ENCODE measurements at places on chromosomes 7 and 10.

DNA sequence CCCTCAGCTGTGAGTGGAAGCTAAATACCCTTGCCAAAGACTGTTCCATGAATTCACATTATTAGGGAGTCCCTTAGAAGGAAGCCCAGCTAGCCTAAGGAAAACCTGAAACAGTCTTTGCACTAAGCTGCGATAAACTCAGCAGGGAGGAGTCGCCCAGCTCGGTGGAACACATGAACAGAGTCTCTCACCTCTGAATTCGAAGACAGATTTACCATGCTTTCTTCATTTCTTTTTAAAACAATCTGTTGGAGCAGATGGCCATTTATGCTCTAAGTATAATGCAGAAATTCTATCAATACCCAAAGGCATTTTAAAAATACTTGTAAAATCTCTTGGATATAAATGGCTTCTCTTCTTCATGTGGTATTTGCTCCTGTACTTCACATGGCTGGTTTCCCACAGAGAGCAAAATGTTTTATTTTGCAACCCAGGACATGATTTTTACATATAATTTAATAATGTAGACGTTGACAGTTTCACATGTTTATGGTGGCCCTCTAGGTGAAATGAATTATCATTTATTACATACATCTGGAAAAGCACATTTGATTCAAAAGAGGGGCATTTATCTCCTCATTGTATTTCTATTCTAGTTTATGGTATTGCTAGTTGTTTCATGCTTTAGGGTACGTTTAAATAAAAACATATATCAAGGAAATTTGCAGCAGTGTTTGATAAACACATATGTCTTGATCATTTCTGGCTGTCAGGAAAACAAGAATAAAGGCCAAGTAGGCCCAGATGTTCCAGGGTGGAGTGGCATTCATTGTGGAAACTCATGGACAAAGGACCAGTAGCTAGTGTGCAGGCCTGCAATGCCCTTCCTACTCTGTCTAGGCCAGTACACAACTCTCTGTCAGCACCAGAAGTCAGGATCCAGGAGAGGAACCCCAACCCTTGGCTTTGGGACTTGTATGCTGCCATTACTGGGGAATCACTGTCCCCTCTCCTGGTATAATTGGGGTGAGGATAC lies 52.2 kb downstream of the LRGUK start:
- DNase-seq, result no peak

GRCh38 chr7:5278766-5279165 lies 4.0 kb upstream of the SLC29A4 start:
- no peak for DNase-seq

- DNase-seq, result no peak
Measured at GRCh38 chr10:120513307-120513796, 56.3 kb downstream of the PLPP4 start.

- DNase-seq, result no peak
Measured at GRCh38 chr7:85025312-85025756, 161.5 kb downstream of the SEMA3D start.

- DNase-seq, result no peak
Measured at GRCh38 chr10:5323446-5323845, 41.3 kb upstream of the UCN3 start.

- no peak for DNase-seq
Measured at GRCh38 chr7:11786186-11786585, 45.8 kb downstream of the THSD7A start.

DNA sequence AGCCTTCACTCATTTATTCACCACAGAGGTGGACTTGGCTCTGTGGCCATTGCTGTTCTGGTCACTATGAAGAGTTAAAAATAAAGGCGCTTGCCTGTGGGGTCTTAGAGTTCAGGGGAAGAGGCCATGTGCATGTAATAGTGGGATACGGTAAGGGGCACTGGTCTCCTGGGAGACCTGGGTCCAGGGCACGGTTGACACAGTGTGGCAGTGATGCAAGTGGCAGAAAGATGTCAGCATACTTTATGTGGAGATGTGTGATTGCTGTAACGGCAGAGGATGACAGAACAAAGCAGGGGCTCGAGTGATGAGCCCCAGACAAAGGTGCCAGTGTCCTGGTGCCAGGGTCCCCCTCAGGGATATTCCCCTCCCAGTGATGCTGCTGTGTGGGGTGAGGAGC lies 8.6 kb downstream of the ZSCAN25 start:
- DNase-seq, result no peak

- DNase-seq, result no peak
Measured at GRCh38 chr7:28072876-28073514, 107.6 kb downstream of the JAZF1 start.

DNA sequence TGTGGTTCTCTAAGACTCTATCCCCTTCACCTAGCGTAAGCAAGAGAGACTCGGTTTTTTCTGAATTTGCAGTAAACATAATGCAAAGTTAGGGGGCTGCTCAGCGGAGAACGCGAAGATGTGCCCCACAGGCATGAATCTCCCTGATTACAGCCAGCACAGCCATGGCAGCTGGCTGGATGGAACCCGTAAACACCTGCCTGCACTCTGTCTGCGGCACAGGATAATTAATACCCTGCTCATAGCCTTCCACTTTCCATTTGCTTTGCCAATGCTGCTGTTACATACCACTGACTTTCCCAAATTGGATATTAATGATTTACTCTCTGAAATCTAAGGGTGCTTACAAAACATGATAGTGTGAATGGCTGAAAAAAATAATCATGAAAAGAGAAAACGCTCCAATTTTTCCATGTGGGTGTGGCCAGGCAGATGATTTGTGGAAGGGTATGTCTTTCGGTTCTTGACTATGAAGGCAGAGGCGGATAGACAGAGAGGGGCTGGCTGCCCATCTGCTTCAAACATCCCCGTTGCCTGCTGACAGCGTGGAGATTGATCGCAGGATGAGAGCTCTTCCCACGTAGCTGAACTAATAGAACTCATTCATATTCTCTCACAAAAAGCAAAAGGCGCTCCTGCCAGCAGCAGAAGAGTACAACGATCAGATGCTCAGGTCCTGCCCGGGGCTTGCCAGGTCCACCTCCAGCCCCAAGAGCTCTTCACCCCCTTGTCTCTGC lies 193.2 kb upstream of the GHITM start:
- no peak for DNase-seq

GRCh38 chr7:3960050-3960763 lies 659.2 kb downstream of the SDK1 start:
- no peak for DNase-seq

- no peak for DNase-seq
Measured at GRCh38 chr10:74558403-74558802, 268.0 kb upstream of the KAT6B start.

DNA sequence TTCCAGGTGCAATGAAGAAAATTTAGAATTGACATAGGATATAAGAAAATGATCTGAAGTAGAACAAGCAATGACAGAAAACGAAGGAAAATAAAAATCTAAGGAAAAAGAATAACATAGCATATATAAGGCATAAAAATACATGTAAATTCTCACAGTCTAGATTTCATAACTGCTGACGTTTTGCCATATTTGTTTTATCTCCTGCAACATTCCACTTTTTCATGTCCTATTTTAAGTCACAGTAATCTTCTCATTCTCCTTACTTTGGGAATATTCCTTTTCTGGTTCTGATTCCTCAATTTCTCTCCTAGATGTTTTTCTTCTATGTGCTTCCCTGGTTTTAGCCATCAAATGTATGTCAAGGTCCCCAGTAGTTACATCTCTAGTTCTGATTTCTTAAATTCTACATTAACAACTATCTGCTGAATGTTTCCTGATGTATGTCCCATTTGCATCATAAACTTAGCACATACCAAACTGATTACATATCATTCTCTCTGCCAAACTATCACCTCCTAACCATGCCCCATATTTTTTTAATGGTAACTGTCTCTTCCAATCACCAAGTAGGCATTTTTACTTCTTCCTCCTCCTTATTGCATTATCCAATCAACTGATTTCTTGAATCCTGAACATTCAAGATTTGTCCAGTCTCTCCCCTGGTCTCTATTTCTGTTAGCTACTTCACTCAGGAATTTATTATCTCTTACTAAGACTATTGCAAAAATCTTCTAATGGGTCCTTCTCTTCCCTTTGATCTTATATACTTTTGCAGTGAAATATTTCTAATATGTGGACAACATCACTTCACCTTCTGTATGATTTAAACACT lies 171.3 kb downstream of the DNAJC1 start:
- no peak for DNase-seq

- DNase-seq, result no peak
Measured at GRCh38 chr7:44654255-44654796, 47.9 kb downstream of the OGDH start.

DNA sequence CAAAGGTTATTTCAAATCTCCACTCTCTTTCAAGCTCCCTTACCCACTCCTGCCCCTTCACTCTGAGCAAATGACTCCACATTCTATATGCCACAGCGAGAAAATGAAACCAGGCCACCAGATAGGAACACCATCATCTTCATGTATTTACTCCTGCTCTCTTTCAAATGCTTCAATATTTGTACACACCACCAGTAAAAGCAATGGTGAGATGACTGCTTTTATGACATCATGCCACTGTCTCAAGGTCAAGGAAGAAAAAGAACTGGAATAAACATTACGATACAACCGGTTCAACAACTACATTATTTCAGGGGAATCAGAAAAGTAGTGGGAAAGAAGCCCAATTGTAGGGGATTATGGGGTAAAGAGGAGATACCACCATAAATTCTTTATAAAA lies 32.7 kb downstream of the PUS7 start:
- DNase-seq, result no peak

- DNase-seq, result no peak
Measured at GRCh38 chr7:106430535-106431455, 146.0 kb upstream of the NAMPT start.
